ENCODE measurements at places on chromosomes 4 and X.
A peak's percentile ranks its signal among the peaks of the same experiment; 100 is the strongest.

DNA sequence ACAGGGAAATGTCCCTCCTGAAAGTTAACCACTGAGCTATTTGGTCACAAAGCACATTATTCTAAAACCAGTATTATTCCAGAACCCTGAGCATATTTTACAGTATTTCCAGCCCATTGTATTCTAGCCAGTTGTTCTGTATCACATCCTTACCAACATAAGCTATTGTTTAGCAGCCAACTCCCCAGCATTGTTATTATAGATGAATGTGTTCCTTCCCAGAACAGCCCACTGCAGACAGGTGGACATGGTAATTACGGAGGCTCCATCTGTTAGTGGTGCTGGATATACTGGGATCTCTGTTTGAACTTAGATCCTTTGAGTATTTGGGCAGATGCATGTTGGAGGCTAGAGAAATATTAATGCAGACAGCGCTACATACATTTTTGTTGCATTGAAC, 126.1 kb downstream of the MGST2 start:
- no peak for DNase-seq

DNA sequence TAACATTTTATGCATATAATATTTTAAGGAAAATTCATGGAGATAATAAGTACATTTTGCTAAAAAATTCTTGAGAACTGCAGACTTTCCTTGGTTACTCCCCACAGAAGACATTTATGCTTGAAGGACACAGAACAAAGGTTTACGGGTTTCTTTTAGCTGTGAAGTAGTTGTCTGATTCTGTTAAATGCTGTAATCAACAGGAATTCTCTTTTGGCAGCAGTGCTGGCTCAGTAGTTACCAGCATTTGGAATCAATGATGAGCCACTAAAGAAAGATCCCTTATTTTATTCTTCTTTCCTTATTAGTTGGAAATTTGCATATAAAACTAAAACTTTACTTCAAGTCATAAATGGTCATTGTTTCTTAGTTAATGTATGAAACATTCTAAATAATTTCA, 199.3 kb upstream of the FAT4 start:
- DNase-seq, result peak; percentile 20

DNA sequence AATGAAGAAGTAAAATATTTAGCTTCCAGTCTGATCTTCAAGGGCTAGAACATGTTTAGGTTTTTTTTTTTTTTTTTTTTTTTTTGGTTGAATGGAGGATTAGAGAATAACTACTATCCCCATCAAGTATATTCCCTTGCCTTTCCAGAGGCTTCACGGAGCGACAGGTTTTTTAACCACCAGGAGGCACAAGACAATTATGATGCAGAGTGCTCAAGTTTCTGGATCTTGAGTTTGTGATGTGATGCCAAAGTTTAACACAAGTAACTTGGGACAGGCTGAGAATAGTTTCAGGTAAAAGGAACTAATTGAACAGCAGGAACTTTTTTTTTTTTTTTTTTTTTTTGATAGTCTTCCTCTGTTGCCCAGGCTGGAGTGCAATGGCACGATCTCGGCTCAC, 30.3 kb downstream of the CCNI start:
- peak; percentile 38 for DNase-seq

DNA sequence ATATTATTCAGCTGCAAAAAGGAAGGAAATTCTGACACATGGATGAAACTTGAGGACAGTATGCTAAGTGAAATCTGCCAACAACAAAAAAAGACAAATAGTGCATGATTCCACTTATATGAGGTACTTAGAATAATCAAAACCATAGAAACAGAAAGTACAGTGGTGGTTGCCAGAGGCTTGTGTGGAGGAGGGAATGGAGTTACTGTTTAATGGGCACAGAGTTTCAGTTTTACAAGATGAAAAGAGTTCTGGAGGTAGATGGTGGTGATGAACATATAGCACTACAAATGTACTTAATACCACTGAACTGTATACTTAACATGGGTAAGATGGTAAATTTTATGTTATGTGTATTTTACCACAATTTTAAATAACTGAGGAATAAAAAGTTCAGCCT, 212.0 kb upstream of the KLF3 start:
- no peak for DNase-seq

- DNase-seq, result no peak
Measured at GRCh38 chr4:98905297-98905696, 23.6 kb downstream of the EIF4E start.

- no peak for DNase-seq
Measured at GRCh38 chrX:100264200-100264599, 145.9 kb downstream of the PCDH19 start.

- peak; percentile 89 for DNase-seq
Measured at GRCh38 chrX:41381685-41382084, 47.7 kb downstream of the DDX3X start.

- no peak for DNase-seq
Measured at GRCh38 chrX:13492286-13492685, 77.1 kb upstream of the EGFL6 start.

- DNase-seq, result no peak
Measured at GRCh38 chrX:151609222-151609621, 45.7 kb downstream of the PASD1 start.

DNA sequence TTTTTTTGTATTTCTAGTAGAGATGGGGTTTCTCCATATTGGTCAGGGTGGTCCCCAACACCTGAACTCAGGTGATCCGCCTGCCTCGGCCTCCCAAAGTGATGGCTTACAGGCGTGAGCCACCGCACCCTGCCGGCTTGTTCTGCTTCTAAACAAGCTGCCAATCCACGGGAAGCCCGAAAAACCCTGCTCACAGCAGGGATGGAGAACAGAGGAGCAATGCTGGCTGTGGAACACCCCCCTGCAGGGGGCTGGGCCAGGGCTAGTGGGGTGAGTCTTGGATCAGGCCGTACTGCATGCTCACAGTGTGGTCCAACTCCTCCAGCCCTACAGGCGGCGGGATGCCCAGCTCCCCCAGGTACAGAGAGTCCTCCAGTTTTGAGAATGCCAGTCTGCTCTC, 38.1 kb upstream of the ARHGAP6 start:
- DNase-seq, result no peak

DNA sequence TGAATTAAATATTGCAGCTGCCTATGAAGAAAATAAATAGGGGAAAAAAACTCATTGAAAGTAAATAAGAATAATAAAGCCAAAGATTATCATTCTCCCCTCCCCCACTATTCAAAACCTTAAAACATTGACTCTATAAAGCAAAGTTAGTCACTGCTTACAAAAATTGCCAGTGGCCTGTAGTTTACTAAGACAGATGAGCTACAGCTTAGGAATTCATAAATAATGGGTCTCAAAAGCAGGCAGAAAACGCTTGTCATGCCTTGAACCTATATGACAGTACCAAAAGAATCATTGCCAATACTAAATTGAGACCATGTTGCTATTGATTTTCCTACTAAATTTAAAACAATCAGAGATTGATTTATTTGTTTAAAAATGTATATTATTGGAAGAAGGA, 78.9 kb downstream of the SLC10A7 start:
- peak; percentile 88 for DNase-seq
